ENCODE measurements at places on chromosomes 6 and 20.

DNA sequence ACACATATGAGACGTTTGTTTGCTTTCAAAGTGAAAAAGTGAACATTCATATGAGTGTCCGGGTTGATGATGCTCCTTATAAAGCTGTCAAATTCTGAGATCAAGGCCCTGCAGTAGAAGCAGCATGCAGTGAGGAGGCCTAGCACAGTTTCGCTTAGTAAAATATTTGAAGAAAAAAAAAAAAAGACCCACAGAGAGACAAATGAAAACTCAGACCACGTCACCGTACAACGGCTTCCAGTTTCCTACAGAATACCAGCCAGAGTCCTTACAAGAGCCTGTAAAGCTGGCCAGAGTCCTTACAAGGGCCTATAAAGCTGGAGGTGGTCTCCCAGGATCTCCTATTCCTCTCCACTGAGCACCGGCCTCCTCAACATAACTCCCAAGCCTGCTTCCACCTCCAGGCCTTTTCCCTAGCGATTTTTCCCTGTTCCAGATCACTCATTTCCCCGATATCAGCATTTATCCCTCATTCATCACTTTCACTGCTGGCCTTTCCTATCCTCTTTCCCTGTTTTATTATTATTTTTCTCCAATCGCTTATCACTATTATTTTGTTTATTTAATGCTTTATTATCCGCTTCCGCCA lies 1.5 kb upstream of the HMGN4 start:
- DNase-seq = peak; percentile 64

DNA sequence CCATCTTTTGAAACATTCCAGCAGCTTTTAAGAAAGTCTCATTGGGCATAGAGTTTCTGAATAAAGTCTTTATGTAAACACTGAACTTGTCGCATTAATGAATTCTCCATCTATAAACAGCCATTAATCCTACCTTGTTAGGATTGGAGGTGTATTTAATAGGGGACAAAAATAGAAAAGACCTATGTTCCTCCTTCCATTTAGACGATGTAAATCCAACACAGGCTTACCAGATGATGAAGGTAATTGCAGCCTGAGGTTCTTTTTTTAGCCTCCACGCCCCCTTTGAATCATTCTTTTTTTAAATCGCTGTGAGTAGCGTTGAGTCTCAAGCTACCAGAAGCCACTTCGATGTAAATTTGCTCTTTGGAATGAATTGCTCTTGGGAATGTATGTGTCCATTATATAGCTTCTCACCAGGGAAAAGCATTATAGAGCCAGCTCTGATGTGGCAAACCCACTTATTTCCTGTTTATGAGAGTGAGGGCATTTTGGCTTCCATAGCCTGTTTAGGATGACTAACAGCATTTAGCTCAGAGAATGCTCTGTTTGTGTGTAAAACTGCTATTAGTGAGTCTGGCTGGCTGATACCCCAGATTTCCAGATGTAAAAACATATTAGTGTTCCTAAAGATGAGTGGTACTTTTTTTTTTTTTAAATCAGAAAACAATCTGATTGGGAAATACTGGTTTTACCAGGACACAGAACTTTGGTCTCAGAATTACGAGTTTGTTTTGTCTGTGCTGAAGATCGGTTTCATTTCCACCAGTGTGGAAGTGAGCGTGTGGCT lies 74.9 kb upstream of the CLDN20 start:
- DNase-seq = peak; percentile 99

DNA sequence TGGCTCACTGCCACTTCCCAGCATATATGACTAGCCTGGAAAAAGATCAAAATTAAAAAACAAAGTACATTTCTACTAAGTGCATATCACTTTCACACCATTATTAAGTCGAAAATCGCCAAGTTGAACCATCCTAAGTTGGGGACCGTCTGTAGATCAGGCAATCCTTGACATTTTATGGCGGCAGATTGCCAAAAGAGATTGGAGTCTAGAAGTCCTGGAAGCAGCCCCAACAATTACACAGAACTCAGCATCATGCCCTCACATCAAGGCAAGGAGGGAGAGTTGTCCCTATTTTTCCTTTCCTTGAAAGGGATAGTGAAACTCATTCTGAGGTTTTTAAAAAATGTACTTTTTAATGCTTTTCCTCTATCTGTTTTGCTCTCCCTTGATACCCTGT lies 30.7 kb downstream of the SLC22A3 start:
- no peak for DNase-seq

DNA sequence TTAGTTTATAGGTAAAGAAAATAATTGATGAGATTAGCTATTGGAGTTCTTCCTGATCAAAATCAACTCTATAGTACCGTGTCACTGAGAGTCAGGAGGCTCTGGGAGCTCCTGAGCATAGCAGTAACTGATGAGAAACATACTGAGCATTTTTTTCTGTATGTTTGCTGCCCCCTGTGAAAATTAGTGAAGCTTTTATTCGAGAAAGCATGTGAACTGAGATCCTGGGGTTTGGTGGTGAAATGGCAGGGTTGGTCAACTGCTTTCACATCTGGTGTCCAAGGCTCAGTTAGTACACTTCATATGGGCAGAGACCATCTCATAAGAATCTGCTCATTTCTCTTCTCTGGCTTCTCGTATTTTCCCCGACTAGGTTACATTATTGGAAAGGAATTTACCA lies 4.1 kb upstream of the ABT1 start:
- peak; percentile 39 for DNase-seq

GRCh38 chr6:54431466-54431865 lies 123.2 kb downstream of the TINAG start:
- DNase-seq = peak; percentile 60

DNA sequence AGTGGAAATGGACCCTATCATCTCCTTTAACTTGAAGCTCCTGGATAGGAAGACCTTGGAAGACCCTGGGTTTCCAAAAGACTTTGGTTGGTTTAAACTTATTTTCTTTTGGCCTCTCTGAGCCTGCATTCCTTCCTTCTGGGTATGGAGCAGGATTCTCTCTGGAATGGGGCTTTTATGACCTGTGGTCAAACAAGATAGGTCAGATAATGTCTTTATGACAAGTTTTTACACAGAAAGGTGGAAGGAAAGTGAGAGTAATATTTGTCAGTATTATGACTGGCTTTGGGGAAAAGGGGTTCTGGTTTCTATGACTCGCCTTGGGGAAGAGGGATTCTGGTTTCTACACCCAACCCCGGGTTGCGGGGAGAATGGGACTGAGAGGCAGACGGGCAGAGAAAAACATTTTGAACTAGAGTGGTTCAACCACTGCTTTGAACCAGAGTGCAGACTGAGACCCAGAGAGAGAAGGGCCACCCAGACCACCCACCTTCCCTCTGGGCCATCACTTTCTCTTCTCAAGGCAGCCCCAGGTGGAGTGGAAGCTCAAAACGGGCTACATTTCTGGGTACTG lies 37.6 kb upstream of the KCNK5 start:
- no peak for DNase-seq

DNA sequence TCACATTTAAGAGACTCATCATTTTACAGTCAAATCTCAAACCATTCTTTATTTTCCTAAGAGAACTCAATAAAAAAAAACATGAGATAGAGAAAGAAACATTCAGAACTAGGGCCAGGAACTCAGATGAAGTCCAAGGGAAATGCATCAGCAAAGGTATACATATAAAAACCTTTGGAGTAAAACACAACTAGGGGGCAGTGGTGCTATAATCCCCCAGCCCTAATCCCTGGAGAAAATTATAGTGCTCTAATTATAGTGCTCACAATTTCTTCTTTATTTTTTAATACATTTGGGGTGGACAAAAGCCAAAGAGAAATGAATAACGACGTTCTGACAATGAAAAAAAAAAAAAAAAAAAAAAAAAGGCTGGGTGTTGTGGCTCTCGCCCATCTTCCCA lies 100.6 kb upstream of the EMILIN3 start:
- no peak for DNase-seq
